ENCODE measurements at places on chromosomes 12 and 14.

- peak; percentile 86 for DNase-seq
Observed at GRCh38 chr14:59358102-59358501, 107.1 kb downstream of the GPR135 start.

GRCh38 chr14:48035836-48036235, 360.4 kb upstream of the MDGA2 start:
- no peak for DNase-seq

GRCh38 chr14:68182492-68182891, 362.9 kb downstream of the RAD51B start:
- DNase-seq: no peak

GRCh38 chr12:29620030-29620429, 122.5 kb upstream of the OVCH1 start:
- DNase-seq: no peak

GRCh38 chr14:101497684-101498525, 63.4 kb upstream of the DIO3 start:
- no peak for DNase-seq

DNA sequence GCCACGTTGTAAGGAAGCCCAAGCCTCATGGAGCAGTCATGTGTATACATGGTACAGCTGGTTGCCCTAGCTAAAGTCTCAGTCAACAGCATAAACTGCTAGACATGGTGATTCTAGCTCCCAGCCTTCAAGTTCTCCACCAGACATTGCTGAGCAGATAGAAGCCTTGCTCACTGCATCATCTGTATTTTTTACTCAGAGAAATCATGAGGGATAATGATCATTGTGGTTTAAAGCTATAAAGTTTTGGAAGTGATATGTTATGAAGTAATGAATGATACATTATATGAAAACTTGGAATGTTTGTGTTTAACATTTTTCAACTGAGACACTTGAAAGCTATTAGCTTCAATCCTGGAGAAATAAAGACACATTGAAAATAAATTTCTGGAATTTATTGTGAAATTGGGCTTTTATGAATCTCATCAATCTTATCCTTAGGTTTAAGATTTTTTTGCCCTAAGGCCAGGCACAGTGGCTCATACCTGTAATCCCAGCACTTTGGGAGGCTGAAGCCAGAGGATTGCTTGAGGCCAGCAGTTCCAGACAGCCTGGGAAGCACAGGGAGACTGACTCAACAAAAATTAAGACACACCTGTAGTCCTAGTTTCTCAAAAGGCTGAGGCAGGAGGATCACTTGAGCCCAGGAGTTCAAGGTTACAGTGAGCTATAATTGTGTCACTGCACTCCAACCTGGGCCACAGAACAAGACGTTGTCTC, 5.6 kb upstream of the NFATC4 start:
- DNase-seq: peak; percentile 63

DNA sequence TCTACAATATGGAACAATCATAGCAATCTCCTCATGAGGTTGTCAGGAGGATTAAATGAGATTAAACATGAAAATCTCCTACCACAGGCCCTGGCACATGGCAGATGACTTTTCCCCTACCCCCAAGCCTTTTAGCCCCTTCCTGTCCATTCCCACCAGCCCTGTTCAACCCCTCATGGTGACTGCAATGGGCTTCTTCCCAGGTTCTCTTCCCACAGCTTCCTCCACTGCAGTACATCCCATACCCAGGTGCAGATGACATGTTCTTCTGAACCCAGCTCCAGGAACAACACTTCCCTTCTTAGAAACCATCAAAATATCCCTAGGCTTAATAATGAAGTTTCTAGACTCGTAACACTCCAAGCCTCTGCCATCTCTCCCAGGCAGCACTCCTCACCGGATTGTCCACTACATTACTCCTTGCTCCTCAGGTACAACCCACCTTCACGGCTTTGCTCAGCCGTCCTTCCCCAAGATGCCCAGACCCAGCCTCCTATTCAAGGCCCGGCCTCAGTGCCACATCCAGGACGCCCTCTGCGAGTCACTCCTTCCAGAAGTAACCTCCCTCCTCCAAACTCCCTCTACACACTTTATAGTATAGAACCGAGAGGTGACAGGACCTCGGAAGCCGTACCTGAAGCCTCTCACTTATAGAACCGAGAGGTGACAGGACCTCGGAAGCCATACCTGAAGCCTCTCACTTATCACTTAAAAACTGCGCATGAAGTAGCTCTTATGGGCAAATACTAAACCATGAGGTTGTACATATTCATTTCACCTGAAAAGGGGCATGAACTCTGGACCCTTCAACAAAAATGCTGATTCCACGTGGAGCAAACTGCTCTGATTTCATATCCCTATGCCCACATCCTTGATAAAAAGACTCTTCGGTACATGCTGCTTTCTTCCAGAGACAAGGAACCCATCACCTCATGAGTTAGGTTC, 1.5 kb downstream of the CRACR2A start:
- DNase-seq: no peak

- no peak for DNase-seq
Observed at GRCh38 chr12:24950231-24950834, 1.4 kb upstream of the BCAT1 start.

- peak; percentile 80 for DNase-seq
Observed at GRCh38 chr12:57069523-57069922, 9.1 kb downstream of the NEMP1 start.

DNA sequence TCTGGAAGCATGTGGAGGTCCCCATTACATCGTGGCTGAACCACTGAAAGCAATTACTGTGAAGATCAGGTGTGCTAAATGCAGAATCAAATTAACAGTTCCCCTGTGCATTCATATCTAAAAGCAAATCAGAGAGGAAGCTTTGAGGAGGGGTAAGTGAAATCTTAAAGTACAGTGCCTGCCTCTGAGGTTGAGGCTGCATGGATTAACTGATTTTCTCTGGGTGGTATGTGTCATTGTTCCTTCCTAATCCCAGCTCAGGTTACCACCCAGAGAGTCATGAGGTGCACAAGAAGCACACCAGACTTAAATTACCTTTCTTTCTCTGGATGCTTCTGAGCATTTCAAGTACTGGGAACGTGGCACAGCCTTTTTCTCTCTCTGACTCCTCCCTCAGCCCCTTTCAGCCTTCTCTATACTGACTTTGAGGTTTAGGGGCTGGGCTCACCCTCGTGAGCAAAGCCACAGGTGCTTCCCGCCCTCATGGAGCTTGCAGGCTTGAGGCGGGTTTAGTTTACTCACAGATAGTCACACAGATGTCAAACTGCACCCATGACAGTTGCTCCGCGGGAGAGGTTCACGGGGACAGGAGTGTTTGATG, 237.6 kb upstream of the CRY1 start:
- no peak for DNase-seq

DNA sequence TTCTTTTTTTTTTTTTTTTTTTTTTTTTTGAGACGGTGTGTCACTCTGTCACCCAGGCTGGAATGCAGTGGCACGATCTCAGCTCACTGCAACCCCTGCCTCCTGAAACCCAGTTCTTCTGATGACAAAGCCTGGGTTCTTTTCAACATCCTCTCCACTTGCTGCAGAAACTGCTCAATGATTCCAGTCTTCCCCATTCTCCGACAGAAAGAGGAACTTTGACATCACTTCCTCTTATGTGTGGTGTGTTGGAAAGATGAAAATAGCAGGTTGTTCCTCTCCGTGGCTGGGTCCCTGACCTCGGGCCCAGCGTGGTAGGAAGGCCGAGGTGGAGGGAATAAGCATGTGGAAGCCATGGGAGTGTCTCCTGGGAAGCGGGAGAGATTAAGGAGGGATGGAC, 198.4 kb downstream of the PHETA1 start:
- DNase-seq: no peak

DNA sequence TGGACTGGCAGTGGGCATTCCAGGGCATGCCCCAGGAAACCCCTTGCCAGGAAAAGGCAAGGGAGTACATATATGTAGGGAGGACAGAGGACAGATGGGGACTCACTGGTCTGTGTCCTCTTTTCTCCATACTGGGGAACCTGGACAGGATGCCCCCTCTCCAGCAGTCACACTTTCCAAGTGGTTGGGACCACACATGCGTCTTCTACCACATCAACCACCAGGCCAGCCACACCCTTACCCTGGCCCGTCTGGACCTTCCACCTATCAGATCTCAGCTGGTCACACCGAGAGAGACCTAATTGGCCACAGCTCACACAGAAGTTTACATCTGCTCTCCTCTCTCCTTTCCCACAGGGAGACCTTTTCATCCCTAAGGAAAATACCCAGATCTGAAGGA, 8.3 kb downstream of the ANKRD33 start:
- no peak for DNase-seq

DNA sequence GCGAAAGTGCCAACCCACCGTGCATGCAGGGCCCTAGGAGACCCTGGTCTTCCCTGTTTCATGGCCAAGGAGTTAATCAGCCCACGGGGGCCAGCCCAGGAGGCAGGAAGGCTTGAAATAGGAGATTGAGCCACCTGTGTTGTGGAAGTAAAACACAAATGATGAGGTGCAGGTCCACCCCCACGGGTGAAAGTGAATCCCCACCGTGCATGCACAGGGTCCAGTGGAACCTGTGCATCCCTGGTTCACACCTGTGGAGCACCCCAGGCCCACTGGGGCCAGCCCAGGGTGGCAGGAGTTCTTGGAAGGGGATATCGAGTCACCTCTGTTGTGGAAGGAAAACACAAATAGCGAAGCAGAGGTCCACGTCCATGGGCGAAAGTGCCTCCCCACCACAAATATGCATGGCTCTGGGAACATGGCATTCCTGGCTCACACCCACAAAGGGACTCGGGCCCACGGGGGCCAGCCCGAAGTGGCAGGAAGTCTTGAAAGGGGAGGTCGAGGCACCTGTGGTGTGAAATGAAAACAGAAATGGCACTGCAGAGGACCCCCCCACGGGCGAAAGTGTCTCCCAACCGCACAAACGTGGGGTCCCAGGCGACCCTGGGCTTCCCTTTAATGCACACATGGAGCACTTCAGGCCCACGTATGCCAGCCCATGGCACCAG, 381.5 kb downstream of the ALG10 start:
- no peak for DNase-seq

- DNase-seq: no peak
Observed at GRCh38 chr12:106227641-106228319, 20.0 kb downstream of the CKAP4 start.

DNA sequence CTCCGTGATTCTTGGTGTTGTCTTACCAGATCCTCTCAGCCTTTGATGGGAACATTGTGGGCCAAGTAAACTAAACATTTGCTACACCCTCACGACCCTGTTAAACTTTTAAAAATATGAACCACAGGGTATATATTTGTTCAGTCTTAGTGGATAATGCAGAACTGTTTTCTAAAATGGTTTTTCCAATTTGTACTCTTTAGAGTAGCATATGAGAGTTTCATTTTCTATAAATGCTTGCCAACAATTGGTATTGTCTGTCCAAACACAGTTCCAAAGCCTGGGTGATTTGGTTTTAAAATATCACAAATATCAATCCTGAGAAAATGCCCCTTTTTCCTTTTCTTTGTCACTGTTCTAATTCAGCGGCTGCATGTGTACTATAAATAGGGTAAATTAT, 6.7 kb upstream of the IL22 start:
- DNase-seq: no peak

GRCh38 chr14:103243764-103244737, 90.0 kb upstream of the EIF5 start:
- DNase-seq: peak; percentile 10

DNA sequence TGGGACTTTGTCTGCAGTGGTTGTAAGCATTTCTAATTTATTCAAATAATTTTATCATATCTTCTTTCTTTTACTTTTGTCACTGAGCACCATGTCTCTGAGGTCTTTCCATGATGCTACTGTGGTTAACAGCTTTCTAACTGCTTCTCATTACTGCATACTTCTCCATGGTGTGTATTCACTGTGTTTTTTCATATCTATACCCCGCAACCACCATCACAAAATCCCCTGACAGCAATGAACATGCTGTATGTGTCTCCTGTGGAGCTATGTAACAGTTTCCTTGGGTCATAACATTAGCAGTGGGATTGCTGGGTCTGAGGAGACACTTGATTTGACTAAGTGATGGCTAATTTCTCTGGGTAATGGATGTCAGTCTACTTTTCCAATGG, 29.2 kb upstream of the CHST11 start:
- DNase-seq: no peak

- DNase-seq: no peak
Observed at GRCh38 chr14:23433457-23433856, 2.0 kb downstream of the MYH7 start.

- peak; percentile 9 for DNase-seq
Observed at GRCh38 chr14:63692310-63693020, 35.4 kb downstream of the SGPP1 start.

- no peak for DNase-seq
Observed at GRCh38 chr12:57435293-57435692, 709 bp downstream of the INHBC start.

DNA sequence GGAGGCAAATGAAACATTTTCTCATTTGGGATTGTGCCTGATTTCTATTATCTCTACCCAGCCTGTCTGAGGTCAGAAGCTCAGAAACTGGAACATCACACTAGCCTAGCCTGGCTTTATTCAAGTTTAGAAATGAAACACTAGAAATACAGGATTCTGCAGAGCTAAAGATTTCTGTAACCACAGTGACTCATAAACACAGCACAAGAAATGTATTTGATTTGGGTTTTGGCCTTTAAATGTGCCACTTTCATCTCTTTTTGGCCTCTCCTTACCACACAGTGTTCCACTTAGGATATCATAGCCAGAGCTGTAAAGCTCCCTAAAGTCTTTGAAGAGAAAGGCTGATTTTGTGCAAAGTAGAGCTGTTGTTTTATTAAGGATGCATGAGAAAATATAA, 307.5 kb downstream of the EMP1 start:
- peak; percentile 32 for DNase-seq

GRCh38 chr14:83712418-83713129, 1817.4 kb upstream of the FLRT2 start:
- no peak for DNase-seq

- peak; percentile 44 for DNase-seq
Observed at GRCh38 chr12:9064201-9064814, 51.4 kb downstream of the A2M start.

- DNase-seq: peak; percentile 23
Observed at GRCh38 chr14:63713764-63714163, 14.1 kb downstream of the SGPP1 start.

- peak; percentile 6 for DNase-seq
Observed at GRCh38 chr12:76768576-76768975, 4.7 kb downstream of the ZDHHC17 start.
